ENCODE measurements at places on chromosomes 7 and 10.

DNA sequence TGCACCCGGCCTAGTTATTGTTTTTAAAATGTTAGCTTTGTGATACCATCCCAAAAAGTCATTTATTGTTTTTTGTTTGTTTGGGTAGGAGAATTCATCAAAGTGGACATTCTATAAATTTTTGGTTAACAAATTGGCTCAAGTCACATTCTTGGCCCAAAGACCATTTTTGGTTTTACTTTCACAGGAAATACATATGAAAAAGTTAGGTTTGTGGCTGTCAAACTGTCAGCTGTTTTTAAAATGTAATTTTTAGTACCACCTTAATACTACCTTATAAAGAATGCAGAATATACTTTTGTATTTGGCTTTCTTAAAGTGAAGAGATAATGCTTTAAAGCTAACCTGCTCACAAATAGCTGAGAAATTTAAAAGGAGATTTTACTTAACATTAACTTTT is 25.1 kb downstream of the TMEM168 start:
- DNase-seq = no peak

GRCh38 chr10:34768261-34768971 is 46.7 kb downstream of the PARD3 start:
- no peak for DNase-seq

DNA sequence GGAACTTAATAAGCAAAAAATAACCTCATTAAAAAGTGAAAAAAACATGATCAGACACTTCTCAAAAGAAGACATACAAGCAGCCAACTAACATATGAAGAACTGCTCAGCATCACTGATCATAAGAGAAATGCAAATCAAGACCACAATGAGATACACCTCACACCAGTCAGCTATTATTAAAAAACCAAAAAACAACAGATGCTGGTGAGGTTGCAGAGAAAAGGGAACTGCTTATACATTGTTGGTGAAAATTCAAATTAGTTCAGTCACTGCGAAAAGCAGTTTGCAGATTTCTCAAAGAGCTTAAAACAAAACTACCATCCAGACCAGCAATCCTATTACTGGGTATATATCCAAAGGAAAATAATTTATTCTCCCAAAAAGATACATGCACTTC is 513.3 kb downstream of the MDFIC start:
- DNase-seq = no peak

DNA sequence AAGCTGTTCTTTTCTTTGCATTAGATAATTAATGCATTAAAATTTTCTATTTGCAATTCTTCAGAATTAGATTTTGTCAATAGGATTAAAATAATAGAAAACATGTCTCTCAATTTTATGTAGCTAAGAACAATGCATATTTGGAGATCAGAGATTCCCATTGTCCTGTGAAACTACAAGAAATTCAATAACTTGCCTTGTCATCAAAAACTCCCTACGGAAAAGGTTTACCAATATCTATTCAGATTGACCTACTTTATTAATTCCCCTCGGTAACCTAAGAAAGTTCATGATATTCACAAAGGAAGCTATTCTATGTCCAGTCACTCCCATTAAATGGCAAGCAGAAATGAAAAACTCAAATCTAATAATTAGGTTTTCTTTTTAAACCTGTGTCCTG is 172.6 kb downstream of the SEMA3A start:
- DNase-seq = no peak

DNA sequence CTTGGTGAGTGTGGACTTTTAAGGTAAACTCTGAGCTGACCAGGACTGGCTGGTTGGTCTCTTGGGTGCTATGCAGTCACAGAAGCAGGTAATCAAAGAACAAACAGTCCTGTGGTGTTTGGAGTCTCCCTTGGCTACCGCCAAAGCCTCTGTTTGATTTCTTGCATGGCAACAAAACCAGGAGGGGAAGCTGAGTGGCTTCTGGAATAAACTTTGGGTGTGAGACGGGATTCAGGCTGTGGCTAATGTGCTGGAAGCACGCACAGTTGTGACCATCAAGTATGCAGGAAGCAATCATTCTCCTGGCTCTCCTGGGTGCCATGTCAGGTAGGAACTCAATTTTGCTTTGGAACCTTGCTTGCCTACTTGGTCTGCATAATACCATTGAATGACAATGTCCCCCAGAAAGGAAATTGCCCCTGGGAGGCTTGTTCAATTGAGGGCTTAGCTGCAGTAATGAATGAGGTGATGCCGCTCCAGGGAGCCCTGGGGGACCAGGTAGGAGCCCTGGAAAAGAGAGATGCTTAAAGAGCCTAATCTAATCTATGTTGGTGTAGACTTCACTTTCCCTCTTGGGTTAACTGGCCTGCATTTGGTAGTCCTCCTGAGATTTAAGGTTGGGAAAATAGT is at the start of gene CDHR3:
TSS of gene CDHR3 (plus strand) at position 227 of the 630 bp plus-strand sequence. CDS start at position 282, 55 bp downstream.
- no peak for DNase-seq

- DNase-seq = no peak
Measured at GRCh38 chr7:147182874-147183273, 1066.3 kb downstream of the CNTNAP2 start.

- no peak for DNase-seq
Measured at GRCh38 chr10:24262929-24263590, 54.1 kb downstream of the KIAA1217 start.

- DNase-seq = no peak
Measured at GRCh38 chr7:120806669-120807068, 51.3 kb downstream of the TSPAN12 start.

- no peak for DNase-seq
Measured at GRCh38 chr10:6222755-6223154, 20.0 kb downstream of the PFKFB3 start.

- DNase-seq = no peak
Measured at GRCh38 chr7:92042056-92042737, 92.1 kb downstream of the CYP51A1 start.

DNA sequence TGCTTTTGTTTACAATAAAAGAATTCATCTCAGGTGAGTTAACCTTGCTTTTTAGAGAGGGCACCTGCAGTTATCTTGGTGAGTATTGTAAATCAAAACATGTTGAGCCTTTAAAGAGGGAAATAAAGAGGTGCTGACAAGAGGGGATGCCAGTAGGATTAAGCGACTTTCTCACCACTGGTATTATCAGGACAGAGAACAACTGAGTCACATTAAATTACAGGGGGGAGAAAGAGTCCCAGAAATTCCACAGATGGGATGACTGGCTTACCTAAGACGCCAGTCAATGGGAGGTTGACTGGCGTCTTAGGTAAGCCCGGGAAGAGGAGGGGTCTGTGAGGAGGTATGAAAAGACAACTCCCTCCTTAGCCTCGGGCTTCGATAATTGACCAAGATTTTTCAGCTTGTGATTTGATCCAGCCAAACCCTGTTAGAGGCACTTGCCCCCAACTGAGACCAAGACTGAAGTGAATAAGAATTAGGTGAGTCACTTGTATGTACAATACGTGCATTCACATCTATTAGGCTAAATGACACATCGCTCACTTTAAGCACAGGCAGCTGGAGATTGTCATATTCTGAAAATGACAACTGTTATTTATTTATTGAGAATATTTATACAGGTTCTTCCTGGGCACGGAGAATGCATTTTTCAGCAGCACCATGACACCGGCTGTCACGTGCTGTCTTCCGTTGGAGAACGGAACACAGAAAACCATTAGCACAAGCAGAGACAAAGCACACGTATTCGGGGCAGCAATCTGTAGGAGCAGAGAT is 117.6 kb downstream of the SEM1 start:
- DNase-seq = no peak

DNA sequence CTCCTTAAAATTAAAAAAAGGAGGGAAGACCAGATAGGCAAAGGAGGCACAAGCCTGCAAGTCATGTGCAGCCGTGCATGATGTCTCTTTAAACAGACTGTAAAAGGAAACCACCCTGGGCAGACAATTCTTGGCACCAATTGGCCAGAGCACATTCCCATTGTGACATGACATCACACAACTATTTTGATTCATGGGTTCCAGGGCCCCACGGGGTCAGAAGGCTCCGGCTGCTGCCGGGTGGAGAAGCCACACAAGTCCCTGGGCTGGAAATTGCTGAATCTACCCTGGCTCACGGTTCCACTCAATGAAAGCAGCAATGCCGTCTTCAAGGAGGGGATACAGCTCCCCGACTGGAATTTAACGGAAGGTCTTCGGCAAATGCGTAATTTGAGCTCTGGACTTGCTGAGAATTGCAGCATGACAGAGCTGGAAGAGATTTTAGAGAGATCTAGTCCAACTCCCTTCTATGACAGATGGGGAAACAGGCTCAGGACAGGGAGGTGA is 140.5 kb downstream of the PRKAG2 start:
- DNase-seq = no peak

- DNase-seq = no peak
Measured at GRCh38 chr7:88355011-88355410, 48.3 kb upstream of the STEAP4 start.

GRCh38 chr10:13527864-13528122 is 1.0 kb downstream of the BEND7 start:
- DNase-seq = no peak

DNA sequence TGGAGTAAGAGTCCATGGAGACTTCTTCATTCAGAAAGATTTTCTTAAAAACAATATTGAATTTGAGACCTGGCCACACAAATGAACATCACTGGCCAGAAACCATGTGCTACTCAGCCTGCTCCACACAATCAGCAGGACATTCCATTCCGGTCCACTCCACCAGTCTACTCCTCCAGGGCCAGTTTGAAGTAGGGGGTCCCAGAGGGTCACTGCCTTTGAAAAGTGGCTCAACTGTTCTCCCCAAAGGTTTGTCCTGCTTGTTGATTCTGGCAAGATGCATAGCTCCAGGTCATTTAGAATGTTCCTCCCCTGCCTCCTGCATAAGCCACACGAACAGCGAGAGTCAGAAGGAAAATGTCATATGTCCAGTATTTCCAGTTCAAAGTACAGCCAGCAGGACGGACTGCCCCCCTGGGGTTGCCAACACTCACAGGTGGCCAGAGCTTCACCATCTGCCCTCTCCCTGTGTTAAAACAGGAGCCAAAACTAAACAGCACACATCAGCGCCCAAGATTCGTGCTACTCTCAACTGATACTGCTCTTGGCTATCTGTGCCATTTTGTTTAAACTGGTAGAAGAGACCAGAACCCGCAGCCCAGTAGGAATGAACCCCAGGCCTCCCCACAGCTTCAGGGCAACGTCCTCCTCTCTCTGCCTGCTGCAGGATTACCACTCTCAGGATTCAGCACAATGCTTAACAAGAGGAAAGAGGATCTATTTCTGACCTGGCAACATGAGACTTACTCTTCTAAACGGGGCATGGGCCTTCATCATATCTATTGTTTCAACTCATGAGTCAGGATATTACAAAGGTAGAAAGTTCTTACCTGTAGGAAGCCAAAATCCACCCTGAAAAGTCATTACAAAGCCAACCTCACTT is 11.3 kb downstream of the GRB10 start:
- DNase-seq = no peak

DNA sequence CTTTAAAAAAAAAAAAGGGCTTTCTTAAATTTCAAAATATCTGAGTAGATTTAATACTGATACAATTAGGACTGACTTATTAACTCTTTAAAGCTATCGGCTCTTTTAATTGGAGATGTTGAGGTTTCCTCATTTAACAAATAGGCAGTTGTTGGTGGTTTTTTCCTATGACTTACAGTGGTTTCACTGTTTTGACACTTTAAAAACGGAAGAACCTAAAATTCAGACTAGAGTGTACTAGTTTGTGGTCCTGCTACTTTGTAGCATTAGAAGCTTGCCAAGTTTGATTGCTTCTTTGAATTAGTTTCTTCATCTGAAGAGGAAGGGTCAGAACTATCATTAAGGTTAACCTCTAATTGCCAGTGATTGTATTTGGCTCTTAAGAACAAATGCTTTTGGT is 27.7 kb downstream of the CUL1 start:
- no peak for DNase-seq

DNA sequence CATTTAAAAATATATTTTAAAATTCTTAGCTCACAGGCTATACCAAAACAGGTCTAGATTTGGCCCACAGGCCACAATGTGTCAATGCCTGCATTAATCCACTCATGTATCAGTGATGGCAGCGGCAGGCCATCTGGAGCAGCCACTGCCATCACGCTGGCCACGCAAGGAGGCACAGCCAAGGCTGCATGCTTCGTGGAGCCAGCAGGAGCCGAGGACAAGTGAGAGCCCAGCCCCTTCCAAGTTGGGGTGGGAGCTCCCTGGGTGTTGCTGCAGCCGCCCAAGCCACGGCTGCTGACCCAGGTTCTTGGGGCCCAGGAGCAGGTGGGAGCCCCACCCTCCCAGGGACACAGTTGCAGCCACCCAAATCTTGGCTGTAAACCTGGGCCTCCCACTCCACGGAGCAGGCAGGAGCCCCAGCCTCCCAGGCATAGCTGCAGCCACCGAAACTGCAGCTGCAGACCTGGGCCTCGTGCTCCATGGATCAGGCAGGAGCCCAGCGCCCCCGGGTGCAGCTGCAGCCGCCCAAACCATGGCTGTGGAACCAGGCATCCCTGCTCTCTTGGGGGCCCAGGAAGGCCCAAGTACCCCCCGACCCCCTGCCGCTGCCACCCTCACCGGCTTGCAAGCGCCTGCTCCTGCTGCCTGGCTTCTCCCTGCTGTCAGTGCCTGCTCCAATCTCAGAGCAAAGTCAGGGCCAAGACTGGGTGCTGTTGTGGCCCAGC is 87.3 kb upstream of the CACUL1 start:
- DNase-seq = no peak

DNA sequence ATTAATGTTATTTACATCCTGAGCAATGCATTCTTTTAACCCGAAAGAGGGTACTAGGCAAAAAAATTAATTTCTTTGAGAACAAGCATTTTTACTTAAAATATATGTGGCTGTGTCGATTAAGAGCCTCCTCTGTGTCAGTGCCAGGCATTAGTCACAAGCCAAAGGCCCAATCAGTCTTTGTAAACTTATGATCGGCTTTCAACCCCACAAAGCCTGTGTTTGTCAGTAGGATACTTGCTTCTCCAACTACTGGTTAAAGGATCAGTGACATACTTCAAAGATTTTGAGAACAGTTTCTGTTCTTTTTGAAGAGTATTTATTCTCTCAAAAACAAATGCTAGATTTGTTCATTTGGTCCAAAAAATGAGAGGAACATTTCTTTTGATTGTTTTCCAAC is 159.3 kb downstream of the NRCAM start:
- DNase-seq = no peak

GRCh38 chr10:103333934-103334520 is 16.9 kb downstream of the PCGF6 start:
- no peak for DNase-seq

- no peak for DNase-seq
Measured at GRCh38 chr10:49734676-49735075, 27.4 kb downstream of the OGDHL start.

Measured in stimulated activated CD4-positive, alpha-beta T cell treated with anti-CD3 and anti-CD28 coated beads, Interleukin-4, amount 100 ng/mL, for 24 hours (primary cell).